ENCODE measurements at places on chromosomes 12 and 14.

- DNase-seq, result no peak
Observed at GRCh38 chr14:63922696-63923421, 70.1 kb downstream of the SYNE2 start.

DNA sequence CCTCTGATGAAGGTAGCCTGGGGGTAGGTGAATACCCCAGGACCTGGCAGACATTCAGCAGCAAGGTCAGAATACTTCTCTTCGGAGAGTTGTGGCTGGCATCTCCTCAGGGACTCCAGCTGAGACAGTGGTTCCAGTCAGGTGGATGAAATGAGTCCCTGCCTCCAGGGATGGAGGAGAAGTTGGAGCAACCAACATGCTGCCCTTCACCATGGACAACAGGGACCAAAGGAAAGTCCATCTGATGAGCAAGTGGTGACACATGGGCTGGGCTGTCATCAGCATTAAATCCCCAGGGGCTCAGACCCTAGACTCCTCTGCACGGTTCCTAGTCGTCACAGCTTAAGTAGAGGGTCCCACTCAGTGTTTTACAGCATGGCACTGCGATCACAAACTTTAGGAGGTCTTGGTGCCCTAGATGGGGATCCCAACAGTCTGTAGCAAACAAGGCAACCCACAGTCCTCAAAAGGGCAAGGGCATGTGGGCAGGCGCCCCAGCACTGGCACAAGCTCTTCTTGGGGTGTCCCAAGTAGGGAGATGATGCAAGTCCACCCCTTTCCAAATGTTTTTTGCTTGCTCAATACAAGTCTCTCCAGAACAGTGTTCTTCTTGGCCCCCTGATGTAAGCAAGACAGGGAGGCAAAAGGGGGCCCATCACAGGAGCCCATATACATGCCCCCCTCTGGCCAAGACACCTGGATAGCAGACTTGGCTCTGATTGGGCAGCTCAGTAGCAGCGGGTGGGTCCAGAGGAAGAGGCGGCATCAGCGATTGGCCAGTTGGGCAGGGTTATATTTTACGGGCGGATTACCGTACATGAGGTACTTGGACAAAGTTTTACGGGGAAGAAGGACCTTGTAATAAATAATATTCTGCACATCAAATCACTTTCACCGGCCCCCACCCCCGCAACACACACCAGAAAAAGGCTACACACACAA lies 10.8 kb upstream of the CDH24 start:
- no peak for DNase-seq

- DNase-seq, result no peak
Observed at GRCh38 chr14:70893858-70894291, 13.4 kb upstream of the PCNX1 start.

DNA sequence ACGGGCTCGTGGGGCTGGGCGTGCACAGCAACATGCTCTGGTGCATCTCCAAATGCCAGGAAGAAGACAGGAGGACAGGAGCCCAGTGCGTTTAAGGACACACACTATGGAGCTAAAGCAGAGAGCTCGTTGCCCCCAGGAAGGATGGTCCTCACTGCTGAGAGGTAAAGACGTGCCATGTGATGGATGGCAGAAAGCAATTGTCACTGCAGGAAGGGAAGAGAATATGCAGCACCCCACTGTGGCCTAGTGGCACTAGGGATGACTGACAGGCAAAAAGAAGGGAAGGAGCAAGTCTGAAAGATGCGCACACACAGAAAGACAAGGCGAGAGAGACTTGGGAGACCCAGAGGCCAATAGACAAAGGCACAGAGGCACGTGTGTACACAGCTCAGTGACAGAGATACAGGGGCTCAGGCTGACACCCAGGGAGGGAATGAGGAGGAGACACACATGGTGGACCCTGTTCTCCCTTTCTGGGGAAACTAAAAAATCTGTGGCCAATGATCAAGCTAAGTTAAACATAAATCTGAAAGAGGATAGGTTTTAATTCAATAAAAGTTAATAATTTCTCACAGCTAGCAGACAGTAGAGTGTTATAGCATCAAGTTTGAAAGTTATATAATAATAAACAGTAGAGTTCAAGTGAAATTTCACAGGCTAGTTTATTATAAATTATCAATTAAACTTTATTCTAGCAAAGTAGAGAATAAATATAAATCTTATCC lies 78.8 kb downstream of the CRACR2A start:
- no peak for DNase-seq

- DNase-seq, result no peak
Observed at GRCh38 chr12:66662729-66663128, 16.1 kb downstream of the GRIP1 start.

Data from nephron progenitor cell (in vitro differentiated cells).